ENCODE measurements at places on chromosomes 13 and 19.

- DNase-seq = no peak
- no peaks in the 10 kb centered on the region for H3K36me3 ChIP-seq
- H3K27me3 ChIP-seq = peaks cover 5% of the 10 kb centered on the region
- no peaks in the 10 kb centered on the region for H3K4me1 ChIP-seq
These were observed 144.9 kb upstream of the ZNF507 start for GRCh38 chr19:32200312-32201038.

DNA sequence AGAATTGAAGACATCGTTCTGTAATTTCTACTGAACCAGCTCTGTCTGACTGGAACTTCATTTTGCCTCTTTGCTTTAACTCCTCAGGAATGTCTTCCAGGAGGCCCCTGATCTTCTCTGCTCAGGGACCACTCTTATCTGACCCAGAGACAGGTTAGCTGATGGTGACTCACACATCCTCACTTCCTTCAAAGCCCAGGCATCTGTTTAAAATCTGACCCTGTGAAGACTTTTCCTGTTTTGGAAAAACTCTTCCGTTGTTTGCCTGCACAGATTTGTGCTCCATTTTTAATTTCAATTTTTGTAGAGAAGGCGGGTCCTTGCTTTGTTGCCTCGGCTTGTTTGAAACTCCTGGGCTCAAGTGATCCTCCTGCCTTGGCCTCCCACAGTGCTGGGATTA is 1.6 kb downstream of the ARL11 start:
- no peak overlapping the region for H3K27ac ChIP-seq
- DNase-seq = no peak
- no peak overlapping the region for H3K4me3 ChIP-seq
- no peaks in the 10 kb centered on the region for H3K27me3 ChIP-seq
- H3K36me3 ChIP-seq = no peaks in the 10 kb centered on the region
- H3K4me1 ChIP-seq = no peaks in the 10 kb centered on the region

- no peaks in the 10 kb centered on the region for H3K4me1 ChIP-seq
- no peaks in the 10 kb centered on the region for H3K36me3 ChIP-seq
- peak overlapping the region; percentile 84 for H3K27ac ChIP-seq
- H3K4me3 ChIP-seq = peak overlapping the region; percentile 42
- no peak for DNase-seq
These were observed 23.2 kb downstream of the RFX2 start for GRCh38 chr19:6087074-6087571.

DNA sequence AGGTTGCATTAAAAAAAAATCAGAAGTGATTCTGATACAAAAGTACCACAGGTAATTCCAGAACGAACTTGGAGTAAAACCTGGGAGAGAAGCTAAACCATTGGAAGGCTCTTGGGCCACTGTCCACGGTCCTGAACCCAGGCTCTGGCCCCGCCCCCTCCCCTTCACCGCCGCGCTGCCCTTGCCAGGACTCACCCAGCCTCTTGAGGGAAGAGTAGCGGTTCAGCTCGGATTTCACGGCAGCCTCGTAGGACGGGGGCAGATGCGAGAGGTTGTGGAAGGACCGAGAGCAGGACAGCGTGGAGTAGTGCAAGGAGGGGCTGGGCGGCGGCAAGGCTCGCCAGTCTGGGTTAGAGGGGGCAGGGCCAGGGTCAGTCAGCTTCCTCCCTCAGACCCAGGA is 5.7 kb downstream of the SHISA7 start:
- no peaks in the 10 kb centered on the region for H3K4me1 ChIP-seq
- no peak overlapping the region for H3K4me3 ChIP-seq
- H3K27me3 ChIP-seq = peaks cover 81% of the 10 kb centered on the region
- DNase-seq = peak; percentile 68

DNA sequence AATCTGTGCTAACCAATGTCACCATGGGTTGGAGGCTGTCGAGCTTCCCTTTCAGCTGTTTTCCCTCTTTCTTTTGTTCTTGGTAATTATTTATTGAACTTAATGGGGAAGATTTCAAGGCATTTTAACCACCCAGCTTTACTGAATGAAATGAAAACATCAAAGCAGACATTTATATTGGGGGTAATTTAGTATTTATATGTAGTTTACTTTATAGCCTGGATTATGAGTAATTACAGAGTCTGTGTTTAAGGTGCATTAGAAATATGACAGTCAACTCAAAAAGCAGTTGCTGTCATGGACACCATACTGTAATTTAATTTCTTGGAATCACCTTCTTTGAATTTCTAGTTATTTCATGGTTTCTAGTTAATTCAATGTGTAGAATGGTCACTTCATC is 42.0 kb downstream of the TNFRSF19 start:
- no peaks in the 10 kb centered on the region for H3K36me3 ChIP-seq
- H3K27ac ChIP-seq = no peak overlapping the region

DNA sequence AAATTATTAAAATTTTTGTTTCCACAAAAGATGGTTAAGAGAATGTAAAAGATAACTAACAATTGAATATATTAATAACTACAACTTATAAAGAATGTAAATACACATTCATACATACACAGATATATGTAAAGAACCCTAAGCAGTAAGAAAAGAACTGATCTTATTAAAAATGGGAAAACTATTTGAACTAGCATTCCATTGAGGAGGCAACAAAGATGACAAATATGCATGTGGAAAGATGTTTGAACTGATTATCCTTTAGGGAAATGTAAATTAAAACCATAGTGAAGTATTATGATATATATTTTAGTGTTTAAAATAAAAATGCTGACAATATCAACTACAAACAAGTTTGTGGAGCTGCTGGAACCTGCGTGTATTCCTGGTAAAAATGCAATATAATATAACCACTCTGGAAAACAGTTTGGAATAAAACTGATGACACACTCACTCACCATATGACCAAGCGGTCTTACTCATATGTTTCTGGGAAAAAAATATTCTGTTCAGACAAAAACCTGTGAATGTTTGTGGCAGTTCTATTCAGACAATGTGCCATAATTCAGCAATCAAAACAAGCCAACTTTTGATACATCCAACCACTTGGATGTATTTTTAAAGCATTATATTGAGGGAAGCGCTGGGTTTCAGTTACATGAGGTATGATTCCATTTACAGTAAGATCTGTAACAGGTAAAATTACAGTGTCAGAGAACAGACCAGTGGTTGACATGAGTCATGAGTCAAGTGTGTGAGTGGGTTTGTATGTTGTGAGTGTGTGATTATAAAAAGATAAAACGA is 694.4 kb upstream of the SLITRK5 start:
- H3K4me3 ChIP-seq = no peak overlapping the region
- H3K27me3 ChIP-seq = no peaks in the 10 kb centered on the region
- H3K27ac ChIP-seq = no peak overlapping the region
- H3K4me1 ChIP-seq = no peaks in the 10 kb centered on the region

DNA sequence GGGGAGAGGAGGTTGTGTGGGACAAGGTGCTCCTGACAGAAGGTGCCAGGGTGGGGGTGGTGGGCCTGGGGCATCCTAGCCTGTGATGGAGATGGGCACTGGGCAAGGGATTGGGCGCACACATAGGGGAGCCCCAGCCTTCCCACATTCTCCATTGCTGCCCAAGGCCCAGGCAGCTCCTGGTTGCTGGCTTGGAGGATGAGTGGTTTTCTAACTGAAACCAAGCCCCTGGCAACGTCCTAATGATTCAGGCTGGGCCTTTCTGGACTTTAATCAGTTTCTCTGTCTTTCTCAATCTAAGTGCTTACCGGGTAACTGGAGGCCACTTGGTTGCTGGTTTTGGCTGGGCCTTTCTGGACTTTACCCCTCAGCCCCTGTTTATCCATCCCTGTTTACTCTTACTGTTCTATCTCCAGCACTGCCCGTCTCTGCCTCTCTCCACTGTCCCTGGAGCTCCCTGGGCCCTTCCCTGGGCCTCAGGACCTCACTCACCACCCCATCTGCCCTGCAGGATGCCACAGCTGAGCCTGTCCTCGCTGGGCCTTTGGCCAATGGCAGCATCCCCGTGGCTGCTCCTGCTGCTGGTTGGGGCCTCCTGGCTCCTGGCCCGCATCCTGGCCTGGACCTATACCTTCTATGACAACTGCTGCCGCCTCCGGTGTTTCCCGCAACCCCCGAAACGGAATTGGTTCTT is 354 bp downstream of the CYP4F3 start:
- H3K27me3 ChIP-seq = no peaks in the 10 kb centered on the region
- H3K4me3 ChIP-seq = no peak overlapping the region
- H3K4me1 ChIP-seq = no peaks in the 10 kb centered on the region
- H3K36me3 ChIP-seq = no peaks in the 10 kb centered on the region
- H3K27ac ChIP-seq = no peak overlapping the region
- no peak for DNase-seq

GRCh38 chr19:33698576-33699435 is 77.1 kb downstream of the CHST8 start:
- H3K27ac ChIP-seq = no peak overlapping the region
- H3K36me3 ChIP-seq = no peaks in the 10 kb centered on the region
- no peak for DNase-seq
- H3K4me3 ChIP-seq = no peak overlapping the region

DNA sequence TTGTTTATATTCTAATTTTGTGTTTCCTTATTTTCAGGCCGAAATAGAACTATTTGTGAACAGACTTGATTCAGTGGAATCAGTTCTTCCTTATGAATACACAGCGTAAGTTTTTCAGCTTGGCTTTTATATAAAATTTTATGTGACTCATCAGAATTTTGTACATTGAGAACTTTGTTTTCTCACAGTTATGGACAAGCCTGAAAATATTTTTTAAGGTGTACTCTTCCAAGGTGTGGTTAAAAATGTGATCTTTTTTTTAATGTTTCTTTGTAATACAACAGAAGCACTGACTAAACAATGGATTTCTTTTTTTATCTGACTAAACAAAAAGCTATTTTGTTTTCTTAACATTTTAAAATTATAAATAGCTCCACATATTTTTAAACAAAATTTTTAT is 16.3 kb downstream of the TM9SF2 start:
- no peaks in the 10 kb centered on the region for H3K27me3 ChIP-seq
- H3K4me3 ChIP-seq = no peak overlapping the region
- no peak overlapping the region for H3K27ac ChIP-seq
- DNase-seq = no peak
- no peaks in the 10 kb centered on the region for H3K4me1 ChIP-seq

GRCh38 chr19:35585848-35586247 is at the start of gene PMIS2:
Gene PMIS2 (plus strand): TSS chr19:35586173. CDS start chr19:35586260, 87 bp downstream.
- no peak within 1 kb of the TSS for H3K4me3 ChIP-seq
- peaks cover 25% of the 10 kb centered on the region for H3K27me3 ChIP-seq
- no peaks in the 10 kb centered on the region for H3K36me3 ChIP-seq

DNA sequence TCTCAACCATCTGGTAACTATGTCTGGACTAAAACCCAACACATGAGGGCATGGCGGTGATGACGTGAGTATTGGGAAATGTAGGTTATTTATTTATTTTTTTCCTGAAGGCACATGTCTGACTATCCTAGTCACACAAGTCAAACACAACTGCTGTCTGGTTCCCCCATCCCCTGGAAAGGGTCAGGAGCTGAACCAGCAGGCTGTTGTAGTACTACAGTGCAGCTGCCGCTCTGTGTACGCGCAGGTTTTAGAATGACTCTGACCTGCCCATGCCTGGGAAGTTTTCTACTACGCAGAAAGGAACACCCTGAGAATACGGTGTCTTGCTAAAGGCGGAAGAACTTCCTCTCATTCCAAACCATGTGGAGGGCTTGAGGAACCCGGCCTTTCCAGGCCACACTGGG is 1.2 kb downstream of the SLC7A1 start:
- no peaks in the 10 kb centered on the region for H3K27me3 ChIP-seq
- H3K4me1 ChIP-seq = no peaks in the 10 kb centered on the region
- no peaks in the 10 kb centered on the region for H3K36me3 ChIP-seq
- peak overlapping the region; percentile 88 for H3K4me3 ChIP-seq
- DNase-seq = peak; percentile 51
- H3K27ac ChIP-seq = peak overlapping the region; percentile 95

- H3K27ac ChIP-seq = no peak overlapping the region
- H3K27me3 ChIP-seq = no peaks in the 10 kb centered on the region
- H3K4me3 ChIP-seq = no peak overlapping the region
- no peaks in the 10 kb centered on the region for H3K36me3 ChIP-seq
These were observed 61.6 kb downstream of the GSX1 start for GRCh38 chr13:27853861-27854260.

DNA sequence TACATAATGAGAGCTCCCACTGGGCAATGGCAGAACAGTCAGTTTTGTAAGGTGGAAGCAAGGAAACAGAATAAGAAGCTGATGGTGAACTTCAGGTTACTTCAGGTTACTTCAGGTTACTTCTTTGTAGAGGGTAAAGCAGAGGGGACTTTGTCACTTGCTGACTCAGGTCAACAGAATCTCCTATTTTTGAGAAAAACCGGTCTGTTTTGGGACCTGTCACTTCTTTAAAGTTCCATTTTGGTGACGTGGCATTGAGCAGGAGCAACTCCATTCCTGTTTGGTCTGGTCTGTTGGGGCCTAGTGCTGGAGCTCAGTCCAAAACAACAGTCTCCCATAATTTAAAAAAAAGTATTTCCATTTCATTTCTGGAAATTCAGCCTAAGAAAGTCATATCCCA is 29.7 kb downstream of the ATP11A start:
- DNase-seq = no peak
- H3K27ac ChIP-seq = no peak overlapping the region
- peaks cover 6% of the 10 kb centered on the region for H3K4me1 ChIP-seq
- H3K36me3 ChIP-seq = no peaks in the 10 kb centered on the region
- H3K27me3 ChIP-seq = no peaks in the 10 kb centered on the region

DNA sequence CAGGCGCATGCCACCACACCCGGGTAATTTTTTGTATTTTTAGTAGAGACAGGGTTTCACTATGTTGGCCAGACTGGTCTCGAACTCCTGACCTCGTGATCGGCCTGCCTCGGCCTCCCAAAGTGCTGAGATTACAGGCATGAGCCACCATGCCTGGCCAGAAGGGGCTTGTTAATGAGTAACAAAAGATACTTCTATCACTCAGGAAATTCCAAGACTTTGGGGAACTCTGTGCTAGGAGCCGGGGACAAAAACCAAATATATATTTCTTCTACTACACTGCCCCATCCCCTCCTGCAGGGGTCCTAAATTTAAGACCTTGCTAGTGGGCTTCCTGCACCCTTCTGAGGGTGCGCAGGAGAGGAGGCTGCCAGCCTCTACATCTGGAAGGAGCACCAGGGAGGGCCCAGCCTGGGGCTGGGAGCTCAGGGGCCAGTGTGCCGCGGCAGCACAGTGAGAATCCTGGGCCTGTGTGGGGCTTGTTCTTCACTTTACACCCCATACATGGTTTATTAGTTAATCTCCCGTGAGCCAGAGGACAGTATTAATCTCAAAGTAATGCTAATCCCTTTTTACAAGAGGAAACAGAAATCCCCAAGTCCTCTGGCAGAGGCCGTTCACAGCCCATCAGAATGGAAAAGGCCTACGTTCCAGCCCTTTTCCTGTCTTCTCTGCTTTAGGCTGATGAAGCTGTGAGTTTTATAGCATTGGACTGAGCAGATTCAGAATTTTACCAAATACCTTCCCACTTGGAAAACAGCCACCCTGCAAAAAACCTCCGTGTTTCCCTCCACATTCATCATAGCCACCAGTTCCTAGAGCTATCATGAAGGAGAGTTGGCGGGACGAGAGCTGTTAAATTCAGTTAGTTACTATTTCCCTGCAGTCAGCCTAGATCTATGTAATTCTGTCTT is 44.4 kb upstream of the NPAS1 start:
- no peak overlapping the region for H3K4me3 ChIP-seq
- no peaks in the 10 kb centered on the region for H3K27me3 ChIP-seq
- H3K4me1 ChIP-seq = peaks cover 35% of the 10 kb centered on the region
- H3K27ac ChIP-seq = peak overlapping the region; percentile 81
